ENCODE measurements at places on chromosomes 2 and 18.

- DNase-seq = no peak
Measured at GRCh38 chr2:20758997-20759396, 63.9 kb downstream of the LDAH start.

GRCh38 chr2:28617502-28618184, 121.8 kb downstream of the PLB1 start:
- DNase-seq = no peak

- no peak for DNase-seq
Measured at GRCh38 chr18:79283929-79284328, 111.8 kb upstream of the NFATC1 start.

- DNase-seq = no peak
Measured at GRCh38 chr2:217993138-217993537, 9.7 kb downstream of the TNS1 start.

DNA sequence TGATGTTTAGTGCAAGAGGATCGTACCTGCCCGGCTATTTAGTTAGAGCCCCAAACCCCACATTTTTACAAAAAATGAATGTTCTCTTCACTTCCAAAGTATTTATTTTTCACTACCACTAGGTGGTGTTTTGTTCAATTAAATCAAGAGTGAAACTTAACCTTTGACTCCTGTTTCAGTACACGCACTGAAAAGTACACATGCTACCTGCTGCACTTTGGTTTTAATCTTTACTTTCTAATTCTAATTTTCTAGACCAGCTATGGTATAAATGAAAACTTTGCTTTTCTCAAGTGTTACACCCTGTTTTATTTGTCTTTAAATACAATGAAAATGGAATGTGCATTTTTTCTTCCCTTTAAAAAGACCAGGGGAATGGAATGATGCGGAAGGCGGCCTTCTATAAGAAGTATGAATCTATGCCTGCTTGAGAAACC, 31.4 kb upstream of the CHN1 start:
- no peak for DNase-seq

DNA sequence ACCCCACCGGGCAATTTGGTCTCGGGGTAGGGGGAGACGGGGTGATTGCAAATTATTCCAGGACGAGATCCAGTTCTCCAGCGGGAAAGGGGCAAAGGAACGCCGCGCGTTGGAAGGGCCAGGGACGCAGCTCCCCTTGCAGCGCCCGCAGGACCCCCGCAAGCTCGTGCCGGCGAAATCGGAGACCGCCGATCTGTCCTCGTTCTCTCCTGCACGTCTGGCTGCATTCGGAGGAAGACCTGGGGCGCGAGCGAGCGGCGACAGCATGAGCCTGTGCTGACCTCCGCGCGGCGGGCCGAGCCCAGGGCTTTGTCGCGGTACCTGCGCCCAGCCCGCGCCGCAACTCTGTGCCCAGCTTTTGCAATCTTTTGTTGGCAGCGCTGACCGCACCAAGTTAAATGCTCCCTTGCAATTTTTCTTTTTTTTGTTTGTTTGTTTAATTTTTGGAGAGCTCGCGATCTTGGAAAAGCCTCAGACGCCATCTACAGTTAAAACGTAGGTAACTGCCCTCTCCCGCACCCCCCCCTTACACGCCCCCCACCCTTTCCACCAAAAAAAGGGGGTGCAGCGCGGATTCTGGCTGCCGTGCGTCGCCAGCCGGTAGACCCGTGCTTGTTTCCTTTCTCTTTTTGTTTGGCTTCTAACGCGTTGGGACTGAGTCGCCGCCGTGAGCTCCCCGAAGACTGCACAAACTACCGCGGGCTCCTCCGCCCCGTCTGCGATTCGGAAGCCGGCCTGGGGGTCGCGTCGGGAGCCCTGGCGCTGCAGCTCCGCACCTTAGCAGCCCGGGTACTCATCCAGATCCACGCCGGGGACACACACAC, 667 bp downstream of the TRIB2 start:
- peak; percentile 74 for DNase-seq

- DNase-seq = no peak
Measured at GRCh38 chr2:232492963-232493700, 5.5 kb upstream of the ECEL1 start.

GRCh38 chr2:8574196-8575037, 107.4 kb upstream of the ID2 start:
- DNase-seq = no peak

DNA sequence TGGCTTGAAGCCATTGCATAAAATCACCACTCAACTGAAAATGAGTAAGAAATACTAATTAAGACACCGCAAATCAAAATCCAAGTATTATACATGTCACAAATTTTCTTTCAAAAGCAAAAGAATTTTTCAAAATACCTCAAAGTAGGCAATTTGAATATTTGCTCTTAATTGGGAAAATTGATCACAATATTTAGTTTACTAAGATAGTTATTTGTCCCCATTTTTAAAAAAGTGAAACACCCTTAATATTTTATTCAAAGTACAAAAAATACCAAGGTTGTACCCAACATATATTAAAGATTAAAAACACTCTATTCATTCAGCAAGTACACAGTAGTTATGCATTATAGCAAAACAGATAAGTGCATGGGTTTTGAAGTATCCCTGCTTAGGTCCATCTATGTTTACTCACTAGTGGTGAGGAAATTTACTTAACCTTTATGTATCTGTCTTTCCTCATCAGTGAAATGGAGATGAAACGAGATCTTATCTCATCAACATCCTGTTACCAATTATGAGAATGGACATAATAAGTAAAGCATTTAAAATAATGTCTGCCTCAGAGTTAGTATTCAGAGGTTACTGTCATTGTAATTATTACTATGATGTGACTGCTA, 35.1 kb downstream of the VPS54 start:
- DNase-seq = no peak

GRCh38 chr18:74116633-74117554, 30.7 kb downstream of the FBXO15 start:
- peak; percentile 20 for DNase-seq

GRCh38 chr2:163570391-163570790, 165.4 kb downstream of the FIGN start:
- DNase-seq = no peak

GRCh38 chr2:180570864-180571263, 409.5 kb upstream of the UBE2E3 start:
- DNase-seq = no peak

- no peak for DNase-seq
Measured at GRCh38 chr2:120402508-120402907, 56.6 kb downstream of the INHBB start.

DNA sequence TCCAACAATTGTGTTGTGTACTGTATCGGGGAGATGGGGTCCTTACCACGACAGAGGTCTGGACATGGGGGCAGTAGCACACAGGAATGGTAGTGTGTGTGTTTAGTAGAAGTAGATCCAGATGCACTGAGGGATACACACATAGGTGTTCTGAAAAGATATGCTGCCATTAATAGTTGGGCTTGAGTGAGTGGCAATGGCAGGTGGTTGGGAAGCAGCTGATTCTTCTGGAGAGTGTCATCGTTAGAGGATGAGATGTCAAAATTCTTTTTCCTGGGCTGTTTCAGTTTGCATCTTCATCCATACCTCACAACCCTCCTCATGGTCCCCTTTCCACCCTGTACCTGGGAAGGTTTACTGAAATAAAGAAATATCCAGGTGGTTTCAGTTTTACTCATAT, 66.6 kb downstream of the UGGT1 start:
- DNase-seq = no peak

DNA sequence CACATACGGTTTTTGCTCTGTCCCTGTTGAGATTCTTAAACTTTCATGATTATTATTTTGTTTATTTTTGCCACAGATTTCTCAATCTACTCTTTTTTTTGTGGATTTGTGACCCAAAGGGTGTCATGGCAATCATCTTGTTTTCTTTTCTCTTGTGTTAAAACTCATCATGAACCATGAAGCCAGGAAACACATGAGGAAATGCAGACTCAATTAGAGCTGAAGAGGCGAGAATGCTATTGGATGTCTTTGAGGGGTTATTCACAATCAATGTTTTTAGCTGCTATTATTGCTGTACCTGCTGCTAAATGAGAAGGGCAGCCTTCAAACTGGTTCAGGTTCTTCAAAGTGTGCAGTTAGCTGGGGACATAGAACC, 99.5 kb upstream of the MMADHC start:
- no peak for DNase-seq

DNA sequence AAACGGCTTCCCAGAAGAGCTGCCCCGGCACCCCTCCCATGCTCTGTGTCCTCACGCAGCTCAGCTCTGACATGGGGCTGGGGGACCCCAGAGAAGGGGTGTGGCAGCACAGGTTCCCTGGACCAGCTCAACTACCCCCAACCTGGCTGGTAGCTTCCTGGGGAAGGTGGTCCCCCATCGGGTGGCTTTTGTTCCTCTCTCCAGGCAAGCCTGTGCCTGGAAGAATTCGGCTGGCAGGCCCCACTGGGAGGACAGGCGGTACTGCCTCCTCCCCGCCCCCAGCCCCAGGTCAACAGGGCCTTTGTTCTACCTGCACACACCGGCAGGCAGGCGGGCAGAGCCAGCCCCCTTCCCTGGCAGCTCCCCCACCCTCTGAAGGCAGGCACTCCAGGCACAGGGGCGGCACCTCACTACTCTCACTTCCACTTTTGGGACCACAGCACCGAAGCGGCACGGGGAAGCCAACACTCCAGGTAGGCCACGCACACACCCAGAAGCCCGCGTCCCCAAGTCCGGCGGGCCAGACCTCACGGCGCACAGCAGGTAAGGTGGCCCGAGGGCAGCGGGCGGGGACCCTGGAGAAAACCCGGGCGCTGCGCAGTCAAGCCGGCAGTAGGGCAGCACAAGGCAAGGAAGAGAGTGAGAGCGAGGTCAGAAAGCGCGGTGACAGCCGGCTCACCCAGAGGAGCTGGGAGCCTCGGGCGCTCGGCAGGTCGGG, 1.3 kb downstream of the HS6ST1 start:
- DNase-seq = peak; percentile 65

- DNase-seq = peak; percentile 5
Measured at GRCh38 chr2:240987588-240987987, 10.8 kb upstream of the SNED1 start.

GRCh38 chr2:60414495-60415138, 138.8 kb downstream of the BCL11A start:
- no peak for DNase-seq

DNA sequence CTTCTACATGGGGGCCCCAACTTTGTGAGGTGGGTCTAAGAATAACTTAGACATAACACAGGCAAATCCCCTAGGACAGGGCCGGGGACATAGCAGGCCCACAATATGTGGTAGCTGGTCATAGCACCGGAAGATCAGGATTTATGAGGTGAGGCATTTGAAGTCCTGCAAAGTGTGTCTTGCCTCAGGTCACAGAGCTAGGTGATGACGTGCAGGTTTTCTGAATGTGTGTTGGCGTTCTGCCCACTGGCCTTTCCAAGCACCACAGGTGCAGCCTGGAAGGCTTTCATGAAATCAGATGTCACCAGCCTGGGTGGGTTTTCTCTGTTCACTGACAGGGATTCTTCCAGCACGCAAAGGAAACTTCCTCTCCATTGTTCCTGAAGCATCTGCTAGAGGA, 119.1 kb downstream of the LRATD1 start:
- DNase-seq = no peak

GRCh38 chr2:206396211-206396610, 47.1 kb upstream of the ADAM23 start:
- DNase-seq = no peak

DNA sequence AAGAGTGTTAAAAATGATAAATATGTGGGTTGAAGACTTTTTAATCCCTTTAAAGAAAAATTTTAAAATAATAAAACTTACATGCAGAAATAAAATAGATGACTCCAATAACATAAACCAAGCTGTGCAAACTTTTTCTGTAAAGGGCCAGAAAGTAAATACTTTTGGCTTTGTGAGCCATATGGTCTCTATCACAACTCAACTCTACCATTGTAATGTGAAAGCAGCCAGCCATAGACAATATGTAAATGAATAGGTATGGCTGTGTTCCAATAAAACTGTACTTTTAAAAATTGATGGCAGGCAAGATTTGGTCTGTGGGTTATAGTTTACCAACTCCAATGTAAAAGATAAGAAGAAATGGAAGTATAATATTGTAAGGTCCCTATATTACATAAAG, 45.2 kb downstream of the SNED1 start:
- DNase-seq = no peak

GRCh38 chr2:48454504-48454903, 75.5 kb upstream of the STON1 start:
- no peak for DNase-seq

Measured in WTC11 (cell line).